ENCODE measurements at places on chromosomes 3 and 15.

DNA sequence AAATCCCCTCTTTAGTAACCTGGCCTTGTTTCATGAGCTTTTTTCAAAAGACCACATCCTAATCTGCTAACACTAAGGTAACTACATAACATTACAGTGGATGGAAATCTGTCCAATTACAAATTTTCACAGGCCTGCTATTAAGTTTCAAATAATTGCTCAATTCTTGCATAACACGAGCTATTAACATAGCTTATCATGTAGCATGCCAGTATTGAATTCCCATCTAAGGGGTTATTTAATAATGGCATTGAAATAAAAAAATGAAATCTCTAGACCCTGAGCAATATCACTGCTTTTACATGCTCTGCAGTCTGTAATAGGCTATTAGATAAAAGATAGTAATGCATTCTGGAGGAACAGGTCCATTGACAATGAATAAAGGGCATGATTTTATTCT, 748.3 kb upstream of the NECTIN3 start:
- DNase-seq = no peak
- H3K4me3 ChIP-seq = no peak overlapping the region
- H3K36me3 ChIP-seq = no peaks in the 10 kb centered on the region

DNA sequence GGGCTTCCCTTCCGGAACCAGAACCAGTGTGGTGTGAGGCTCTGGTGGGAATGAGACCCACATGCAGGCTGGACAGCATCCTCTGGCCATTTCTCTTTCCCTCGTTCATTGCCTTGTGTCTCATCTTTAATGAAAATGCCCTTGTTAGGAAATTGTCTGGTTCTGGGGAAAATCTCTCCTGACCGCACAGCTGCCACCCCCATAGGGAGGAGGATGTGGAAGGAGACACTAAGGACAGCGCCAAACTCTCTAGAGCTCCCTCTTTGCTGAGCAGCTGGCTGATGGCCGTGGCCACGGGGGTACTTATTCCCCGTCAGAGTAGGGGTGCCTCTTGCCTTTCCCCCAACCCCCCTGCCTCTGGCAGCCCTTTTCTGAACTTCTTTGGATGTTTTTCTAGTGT, 297.6 kb upstream of the C2CD4B start:
- peaks cover 2% of the 10 kb centered on the region for H3K4me1 ChIP-seq
- H3K36me3 ChIP-seq = no peaks in the 10 kb centered on the region
- no peak for DNase-seq
- no peak overlapping the region for H3K27ac ChIP-seq

- DNase-seq = no peak
- no peak overlapping the region for H3K4me3 ChIP-seq
- no peaks in the 10 kb centered on the region for H3K27me3 ChIP-seq
- H3K4me1 ChIP-seq = no peaks in the 10 kb centered on the region
- H3K36me3 ChIP-seq = peaks cover 7% of the 10 kb centered on the region
- peak overlapping the region; percentile 35 for H3K27ac ChIP-seq
Observed at GRCh38 chr15:29773816-29774215, 48.5 kb downstream of the TJP1 start.

- no peaks in the 10 kb centered on the region for H3K27me3 ChIP-seq
- no peak for DNase-seq
- H3K36me3 ChIP-seq = no peaks in the 10 kb centered on the region
- H3K4me1 ChIP-seq = no peaks in the 10 kb centered on the region
Observed at GRCh38 chr3:167489571-167489970, 15.7 kb upstream of the SERPINI2 start.

GRCh38 chr15:42994546-42994945, 74.0 kb upstream of the TTBK2 start:
- no peaks in the 10 kb centered on the region for H3K4me1 ChIP-seq
- H3K36me3 ChIP-seq = peaks cover 12% of the 10 kb centered on the region
- no peak overlapping the region for H3K27ac ChIP-seq

- no peaks in the 10 kb centered on the region for H3K4me1 ChIP-seq
- no peak overlapping the region for H3K4me3 ChIP-seq
- no peaks in the 10 kb centered on the region for H3K36me3 ChIP-seq
Observed at GRCh38 chr3:14869917-14870782, 51.4 kb downstream of the FGD5 start.

- peak; percentile 68 for DNase-seq
- H3K4me1 ChIP-seq = peaks cover 17% of the 10 kb centered on the region
- no peaks in the 10 kb centered on the region for H3K27me3 ChIP-seq
- H3K27ac ChIP-seq = no peak overlapping the region
- no peak overlapping the region for H3K4me3 ChIP-seq
Observed at GRCh38 chr3:52123106-52123725, 31.0 kb downstream of the POC1A start.

GRCh38 chr3:72563690-72564370, 284.4 kb downstream of the SHQ1 start:
- H3K4me3 ChIP-seq = no peak overlapping the region
- H3K27ac ChIP-seq = no peak overlapping the region
- H3K27me3 ChIP-seq = peaks cover 3% of the 10 kb centered on the region
- H3K36me3 ChIP-seq = no peaks in the 10 kb centered on the region
- DNase-seq = no peak
- no peaks in the 10 kb centered on the region for H3K4me1 ChIP-seq

DNA sequence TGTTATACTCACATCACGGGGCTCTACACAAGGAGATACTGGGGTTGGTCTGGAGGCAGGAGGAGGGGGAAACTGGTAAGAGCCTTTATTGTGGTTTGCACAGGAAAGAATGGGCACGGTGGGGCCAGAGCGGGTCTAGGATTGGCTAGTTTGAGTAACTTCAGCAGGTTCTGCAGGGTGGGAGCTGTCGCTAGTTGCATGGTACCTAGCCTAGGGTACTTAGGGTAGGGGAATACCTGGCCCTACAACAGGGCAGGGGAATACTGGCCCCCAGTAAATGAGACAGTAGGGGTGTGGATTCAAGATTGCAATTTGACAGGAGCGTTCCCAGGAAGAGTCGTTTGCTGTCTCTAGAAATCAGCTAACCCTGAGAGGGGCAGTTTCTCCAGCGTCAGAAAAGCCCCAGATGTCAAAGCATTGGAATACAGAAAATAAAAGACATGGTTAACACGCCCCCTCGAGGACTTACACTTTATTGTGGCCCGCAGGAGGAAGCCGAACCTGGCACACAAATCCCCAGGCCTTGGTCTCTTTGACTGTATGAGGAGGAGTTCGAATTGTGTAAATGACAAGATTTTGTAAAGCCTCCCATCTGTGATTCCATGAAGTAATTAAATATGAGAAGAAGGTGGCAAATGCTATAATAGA, 32.0 kb downstream of the ST8SIA2 start:
- no peak for DNase-seq
- H3K27me3 ChIP-seq = no peaks in the 10 kb centered on the region
- no peaks in the 10 kb centered on the region for H3K4me1 ChIP-seq
- no peaks in the 10 kb centered on the region for H3K36me3 ChIP-seq
- H3K4me3 ChIP-seq = no peak overlapping the region
- no peak overlapping the region for H3K27ac ChIP-seq

DNA sequence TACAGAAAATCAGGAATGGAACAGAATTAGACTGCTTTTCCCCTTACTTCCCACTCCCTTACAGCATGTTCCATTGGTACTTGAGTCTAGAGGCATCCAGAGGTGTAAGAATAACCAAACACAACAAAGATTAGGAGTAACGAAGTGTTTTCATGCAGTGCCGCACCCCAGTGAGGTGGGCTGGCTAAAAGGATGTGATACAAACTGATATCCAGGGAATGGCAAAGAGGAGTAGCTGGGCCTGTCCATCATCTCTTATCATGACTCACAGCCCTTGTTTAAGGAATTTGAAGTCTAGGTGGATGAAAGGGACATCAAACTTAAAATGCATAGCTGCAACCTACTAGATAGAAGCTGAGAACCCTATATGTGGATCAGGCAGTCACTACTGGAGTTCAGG, 16.4 kb downstream of the SCG5 start:
- H3K4me1 ChIP-seq = peaks cover 15% of the 10 kb centered on the region
- H3K4me3 ChIP-seq = no peak overlapping the region

- DNase-seq = peak; percentile 64
- H3K27ac ChIP-seq = no peak overlapping the region
- peak overlapping the region; percentile 41 for H3K4me3 ChIP-seq
- H3K27me3 ChIP-seq = no peaks in the 10 kb centered on the region
- H3K36me3 ChIP-seq = peaks cover 61% of the 10 kb centered on the region
- H3K4me1 ChIP-seq = peaks cover 13% of the 10 kb centered on the region
Observed at GRCh38 chr3:44995142-44995770, 19.2 kb downstream of the EXOSC7 start.

DNA sequence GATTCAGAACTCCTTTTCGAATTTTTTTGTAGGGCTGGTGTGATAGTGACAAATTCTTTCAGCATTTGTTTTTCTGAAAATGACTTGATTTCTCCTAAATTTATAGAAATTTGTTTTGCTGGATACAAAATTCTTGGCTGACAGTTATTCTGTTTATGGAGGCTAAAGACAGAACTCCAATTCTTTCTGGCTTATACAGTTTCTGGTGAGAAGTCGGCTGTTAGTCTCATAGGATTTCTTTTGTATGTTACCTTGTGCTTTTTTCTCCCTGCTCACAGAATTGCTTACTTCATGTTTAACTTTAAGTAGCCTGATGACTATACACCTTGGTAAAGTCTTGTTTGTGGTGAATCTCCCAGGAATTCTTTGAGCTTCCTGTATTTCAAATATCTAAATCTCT, 1264.6 kb downstream of the NSUN3 start:
- no peaks in the 10 kb centered on the region for H3K4me1 ChIP-seq
- no peak for DNase-seq
- no peak overlapping the region for H3K27ac ChIP-seq
- no peaks in the 10 kb centered on the region for H3K27me3 ChIP-seq
- H3K36me3 ChIP-seq = no peaks in the 10 kb centered on the region

DNA sequence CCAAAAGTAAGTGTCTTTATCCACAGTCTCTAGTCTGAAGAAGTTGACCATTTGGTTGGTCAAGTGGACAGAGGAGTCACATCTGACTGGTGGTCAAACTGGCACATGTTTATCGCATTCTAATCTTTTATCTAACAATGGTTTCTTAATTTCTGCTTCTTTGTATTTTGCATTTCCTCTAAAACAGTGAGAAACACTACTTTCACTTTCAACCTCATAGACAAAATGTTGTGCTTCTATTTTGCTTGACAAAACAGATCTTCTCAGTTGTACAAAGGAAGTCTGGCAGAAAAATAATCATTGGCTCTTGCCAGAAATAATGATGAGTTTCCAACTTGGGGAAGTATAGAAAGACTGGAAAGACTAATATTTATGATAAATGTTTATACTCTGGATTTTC, 103.9 kb downstream of the MME start:
- peaks cover 57% of the 10 kb centered on the region for H3K36me3 ChIP-seq
- peak; percentile 6 for DNase-seq
- H3K27me3 ChIP-seq = no peaks in the 10 kb centered on the region
- no peak overlapping the region for H3K4me3 ChIP-seq
- H3K27ac ChIP-seq = no peak overlapping the region

DNA sequence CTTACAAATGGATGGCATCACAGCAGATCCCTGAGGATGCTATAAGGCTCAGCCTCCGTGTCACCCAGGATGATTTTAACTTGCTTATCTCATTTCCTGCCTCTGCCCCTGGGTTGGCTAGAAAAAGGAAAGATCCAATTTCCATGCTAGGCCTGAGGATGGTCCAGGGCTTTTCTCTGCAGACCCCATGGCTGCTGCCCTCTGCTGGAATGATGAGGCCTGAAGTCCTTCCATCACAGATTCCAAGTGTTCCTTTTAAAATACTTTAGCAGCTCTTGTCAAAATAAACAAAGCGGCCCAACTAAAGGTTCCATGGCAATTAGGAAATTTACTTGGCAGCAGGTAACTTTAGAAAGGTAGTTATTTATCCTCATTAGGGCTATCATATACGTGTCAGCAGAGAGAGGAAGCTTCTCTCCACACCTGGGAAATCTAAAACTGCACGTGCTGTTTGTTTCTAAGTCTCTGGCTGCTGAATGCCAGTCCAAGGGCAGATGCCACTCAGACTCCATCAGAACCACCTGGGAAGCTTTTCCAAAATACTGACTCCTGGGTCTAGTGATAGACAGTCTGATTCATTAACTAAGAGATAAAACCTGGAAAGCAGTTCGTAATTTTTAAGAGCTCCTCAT, 401.9 kb upstream of the IL12A start:
- H3K36me3 ChIP-seq = no peaks in the 10 kb centered on the region
- no peak overlapping the region for H3K4me3 ChIP-seq
- peak; percentile 28 for DNase-seq
- no peaks in the 10 kb centered on the region for H3K27me3 ChIP-seq
- peak overlapping the region; percentile 70 for H3K27ac ChIP-seq
- peaks cover 3% of the 10 kb centered on the region for H3K4me1 ChIP-seq

- no peak for DNase-seq
- H3K4me3 ChIP-seq = no peak overlapping the region
- peaks cover 2% of the 10 kb centered on the region for H3K4me1 ChIP-seq
- no peaks in the 10 kb centered on the region for H3K27me3 ChIP-seq
- no peaks in the 10 kb centered on the region for H3K36me3 ChIP-seq
Observed at GRCh38 chr3:66622756-66623457, 122.1 kb upstream of the LRIG1 start.

GRCh38 chr3:178198329-178198728, 337.9 kb upstream of the KCNMB2 start:
- no peaks in the 10 kb centered on the region for H3K4me1 ChIP-seq
- DNase-seq = no peak
- no peak overlapping the region for H3K27ac ChIP-seq
- no peaks in the 10 kb centered on the region for H3K27me3 ChIP-seq
- no peaks in the 10 kb centered on the region for H3K36me3 ChIP-seq

GRCh38 chr3:30496066-30496966, 110.1 kb upstream of the TGFBR2 start:
- DNase-seq = peak; percentile 92
- H3K4me3 ChIP-seq = peak overlapping the region; percentile 1
- no peaks in the 10 kb centered on the region for H3K27me3 ChIP-seq
- H3K36me3 ChIP-seq = no peaks in the 10 kb centered on the region
- peaks cover 1% of the 10 kb centered on the region for H3K4me1 ChIP-seq

- no peak overlapping the region for H3K4me3 ChIP-seq
- H3K27ac ChIP-seq = no peak overlapping the region
- no peak for DNase-seq
- peaks cover 4% of the 10 kb centered on the region for H3K4me1 ChIP-seq
Observed at GRCh38 chr3:129360705-129361460, 67.6 kb downstream of the EFCAB12 start.

Measured in mesenchymal stem cell (in vitro differentiated cells and primary cell).